ENCODE measurements at places on chromosomes 16 and 17.
A peak's percentile ranks its signal among the peaks of the same experiment; 100 is the strongest.

DNA sequence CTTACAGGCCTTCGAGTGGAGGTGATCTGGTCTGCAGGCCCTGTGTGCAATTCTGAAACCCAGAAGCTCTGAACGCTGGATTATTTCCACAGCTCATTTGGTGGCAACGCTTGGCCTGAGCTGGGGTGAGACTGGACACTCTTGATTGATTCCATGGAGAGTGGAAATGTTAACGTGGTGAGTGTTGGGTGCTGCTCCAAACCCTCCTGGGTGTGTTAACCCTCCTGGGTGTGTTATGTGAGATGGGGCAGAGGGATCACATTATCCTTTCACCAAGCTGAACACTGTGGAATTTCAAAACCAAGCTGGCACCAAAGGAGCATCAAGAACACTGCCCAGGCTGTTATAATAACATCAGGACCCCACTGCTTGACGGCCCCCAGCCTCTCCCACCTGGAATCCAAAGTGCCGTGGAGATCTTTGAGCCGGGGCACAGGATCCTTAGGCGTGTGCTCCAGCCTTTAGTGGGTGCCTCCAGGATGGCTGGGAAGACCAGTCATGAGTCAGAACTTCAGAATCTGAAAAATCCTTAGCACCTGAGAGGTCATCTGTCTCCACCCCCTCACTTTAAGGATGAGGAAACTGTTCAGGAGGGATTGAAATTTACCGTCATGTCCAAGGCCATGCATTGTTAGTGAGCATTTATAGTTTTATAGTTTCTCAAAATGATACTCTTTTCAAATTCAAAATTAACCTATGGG, 75.0 kb downstream of the RPTOR start:
- no peak for DNase-seq

DNA sequence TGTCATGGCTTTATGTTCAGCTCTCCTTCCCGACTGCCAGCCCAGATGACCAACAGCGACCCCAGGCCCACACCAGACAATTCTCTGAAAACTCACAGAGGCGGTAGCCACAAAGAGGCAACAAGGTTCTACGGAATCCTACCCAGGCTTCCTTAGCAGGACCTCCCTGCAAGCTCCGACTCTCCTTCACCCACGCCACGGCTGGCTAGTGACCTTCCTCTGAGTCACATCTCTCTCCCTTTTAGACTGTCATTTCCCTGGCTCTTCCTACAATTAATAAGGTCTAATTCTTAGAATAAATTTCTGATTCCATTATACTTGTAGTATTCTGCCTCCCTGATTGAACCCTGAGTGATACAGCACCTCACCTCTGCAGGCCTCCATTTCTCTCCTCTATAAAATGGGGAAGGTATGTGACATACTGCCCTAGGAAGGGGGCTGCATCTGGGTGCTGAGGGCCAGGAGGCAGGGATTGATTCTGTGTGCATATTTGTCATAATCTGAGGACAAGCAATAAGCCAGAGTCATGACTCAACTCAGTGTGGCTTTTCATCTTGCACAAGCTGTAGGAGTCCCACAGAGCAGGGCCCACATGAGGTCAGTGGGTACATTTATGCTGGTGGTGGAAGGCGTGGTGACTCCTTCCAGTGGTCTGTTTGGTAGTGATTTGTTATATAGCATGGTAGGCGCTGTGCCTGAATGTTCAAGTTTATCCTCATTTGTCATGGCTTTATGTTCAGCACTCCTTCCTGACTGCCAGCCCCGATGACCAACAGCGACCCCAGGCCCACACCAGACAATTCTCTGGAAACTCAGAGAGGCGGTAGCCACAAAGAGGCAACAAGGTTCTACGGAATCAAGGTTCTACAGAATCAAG, 46.2 kb downstream of the SMPD3 start:
- DNase-seq, result no peak

DNA sequence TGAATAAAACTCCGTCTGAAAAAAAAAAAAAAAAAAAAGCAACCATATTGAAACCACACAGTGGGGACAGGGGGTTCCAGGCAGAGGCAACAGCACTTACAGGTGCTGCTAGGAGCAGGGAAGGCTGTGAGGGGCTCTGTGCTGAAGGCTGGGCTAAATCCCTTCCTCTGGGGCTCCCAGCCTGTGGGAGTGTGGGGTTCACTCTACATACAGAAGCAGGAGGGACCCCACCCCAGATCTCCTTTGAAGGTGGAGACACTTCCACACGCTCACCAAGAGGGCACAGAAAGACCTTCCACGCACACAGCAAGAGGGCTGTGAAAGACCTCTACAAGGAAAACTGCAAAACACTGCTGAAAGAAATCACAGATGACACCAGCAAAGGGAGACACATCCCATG, 53.9 kb downstream of the USP22 start:
- DNase-seq, result no peak

GRCh38 chr17:80820331-80820730, 171.3 kb upstream of the CHMP6 start:
- DNase-seq, result no peak

GRCh38 chr16:83549316-83550182, 258.2 kb upstream of the HSBP1 start:
- no peak for DNase-seq

DNA sequence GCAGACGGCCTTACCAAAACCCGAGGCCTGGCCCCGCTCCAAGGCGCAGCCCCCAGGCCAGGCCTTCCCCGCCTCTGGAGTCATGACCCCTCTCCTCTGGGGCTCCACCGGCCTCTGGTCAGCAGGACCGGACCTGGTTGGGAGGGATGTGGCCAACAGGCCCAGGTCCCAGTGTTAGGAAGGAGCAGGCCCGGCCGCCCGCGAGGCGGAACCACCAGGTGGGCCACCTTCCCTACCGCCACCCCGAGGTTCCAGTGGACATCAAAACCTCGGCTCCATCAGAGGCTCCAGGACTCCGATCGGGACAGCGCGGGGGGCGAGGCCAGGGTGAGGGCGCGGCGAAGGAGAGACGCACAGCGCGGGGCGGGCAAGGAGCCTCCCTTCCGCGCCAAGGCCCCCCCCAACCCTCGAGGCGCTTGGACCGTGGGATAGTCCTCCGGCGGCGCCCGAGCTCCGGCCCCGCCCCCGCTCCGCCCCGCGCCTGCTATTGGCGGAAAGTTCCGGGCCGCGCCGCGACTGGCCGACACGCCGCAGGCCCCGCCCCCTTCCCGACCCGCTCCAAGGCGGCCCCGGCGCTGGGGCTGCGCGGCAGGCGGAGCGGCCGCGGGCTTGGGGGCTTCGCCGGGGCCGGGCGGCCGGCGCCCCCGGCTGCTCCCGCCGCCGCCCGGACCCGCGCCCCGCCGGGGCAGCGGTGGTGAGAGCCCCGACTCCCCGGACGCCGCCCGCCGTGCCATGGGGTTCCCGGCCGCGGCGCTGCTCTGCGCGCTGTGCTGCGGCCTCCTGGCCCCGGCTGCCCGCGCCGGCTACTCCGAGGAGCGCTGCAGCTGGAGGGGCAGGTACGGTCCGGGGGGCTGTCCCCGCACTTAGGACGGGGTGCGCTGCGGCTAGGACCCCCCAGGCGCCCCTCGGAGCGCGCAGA, at the start of gene METRN:
METRN (plus strand) TSS at position 561 of the 919 bp plus-strand sequence; CDS start at position 733, 172 bp downstream.
- DNase-seq, result peak; percentile 94

GRCh38 chr17:57574040-57574513, 171.0 kb downstream of the CCDC182 start:
- DNase-seq, result peak; percentile 37
